CD4-positive, CD25-positive, alpha-beta regulatory T cell (primary cell): ENCODE measurements at places on chromosomes 5 and 9. TPM values are rescaled to one million over a fixed set of nuclear protein-coding genes. Genes with fewer than 3 reads are reported as not detected.

Gene GLRA1
- total RNA-seq: not detected

Gene PCDHB16
- not detected for total RNA-seq

Gene C9orf50
- not detected for total RNA-seq

Gene MARCOL
- not detected for total RNA-seq

Gene RGS7BP
- not detected for total RNA-seq

Gene SPOCK1
- total RNA-seq: 0.27 TPM
